Epithelial cell of proximal tubule (primary cell): ENCODE measurements at places on chromosomes 2 and 18.

DNA sequence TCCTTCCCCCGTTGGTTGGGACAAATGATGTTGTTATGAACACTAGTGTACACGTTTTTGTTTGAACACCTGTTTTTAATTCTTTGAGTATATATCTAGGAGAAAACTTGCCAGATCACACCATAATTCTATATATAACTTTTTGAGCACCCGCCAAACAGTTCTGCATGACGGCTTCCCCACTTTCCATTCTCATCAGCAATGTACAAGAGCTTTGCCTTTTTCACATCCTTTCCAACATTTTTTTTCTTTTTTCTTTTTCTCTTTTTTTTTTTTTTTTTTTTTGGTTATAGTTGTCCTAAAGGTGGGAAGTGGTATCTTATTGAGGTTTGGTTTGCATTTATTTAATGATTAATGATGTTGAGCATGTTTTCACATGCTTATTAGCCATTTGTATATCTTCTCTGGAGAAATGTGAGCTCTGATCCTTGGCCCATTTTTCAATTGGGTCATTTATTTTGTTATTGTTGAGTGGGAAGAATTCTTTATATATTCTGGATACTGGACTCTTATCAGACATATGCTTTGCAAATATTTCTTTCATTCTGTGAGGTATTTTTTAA, 86.9 kb upstream of the ZC3H15 start:
- DNase-seq = no peak

DNA sequence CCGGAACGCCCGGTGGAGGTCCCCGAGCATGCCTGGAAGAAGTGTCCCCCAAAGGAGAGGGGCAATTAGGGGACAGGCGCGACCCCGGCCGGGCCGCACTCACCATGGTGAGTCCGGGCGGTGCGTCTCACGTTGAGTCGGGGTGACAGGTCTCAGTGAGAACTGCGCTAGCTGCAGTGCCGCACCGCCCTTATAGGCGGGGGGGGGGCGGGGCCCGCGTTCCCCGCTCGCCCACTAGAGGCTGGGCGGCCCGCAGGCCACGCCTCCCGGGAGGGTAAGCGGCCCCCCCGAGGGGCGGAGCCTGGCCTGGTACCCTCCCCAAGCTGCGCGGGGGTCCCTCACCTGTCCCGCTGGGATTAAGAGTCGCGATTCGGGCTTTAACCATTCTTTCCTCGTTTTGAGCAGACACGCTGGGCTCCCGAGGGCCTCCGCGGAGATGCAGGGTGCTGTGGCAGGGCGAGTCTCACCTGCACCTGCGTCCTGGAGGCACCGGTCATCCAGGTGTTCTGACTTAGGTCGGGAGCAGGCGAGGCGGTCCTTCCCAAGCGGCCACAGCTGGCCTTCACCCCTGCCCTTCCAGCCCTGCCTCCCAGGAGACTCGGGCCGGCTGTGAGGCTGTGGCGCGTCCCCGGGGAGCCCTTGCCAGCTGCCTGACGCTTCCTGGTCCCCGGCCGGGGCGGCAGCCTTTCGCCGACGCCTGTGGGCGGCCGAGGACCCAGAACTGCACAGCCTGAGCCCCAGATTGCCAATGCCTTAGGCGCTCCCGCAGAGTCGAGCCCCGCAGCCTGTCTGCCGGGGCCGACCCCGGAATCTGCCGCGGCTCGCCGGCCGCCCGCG, at the start of gene TUBA4A:
Gene TUBA4A, minus strand, starts transcription at position 166 of the 837 bp plus-strand sequence. Its CDS starts 60 bp downstream, at position 106.
- DNase-seq = no peak

DNA sequence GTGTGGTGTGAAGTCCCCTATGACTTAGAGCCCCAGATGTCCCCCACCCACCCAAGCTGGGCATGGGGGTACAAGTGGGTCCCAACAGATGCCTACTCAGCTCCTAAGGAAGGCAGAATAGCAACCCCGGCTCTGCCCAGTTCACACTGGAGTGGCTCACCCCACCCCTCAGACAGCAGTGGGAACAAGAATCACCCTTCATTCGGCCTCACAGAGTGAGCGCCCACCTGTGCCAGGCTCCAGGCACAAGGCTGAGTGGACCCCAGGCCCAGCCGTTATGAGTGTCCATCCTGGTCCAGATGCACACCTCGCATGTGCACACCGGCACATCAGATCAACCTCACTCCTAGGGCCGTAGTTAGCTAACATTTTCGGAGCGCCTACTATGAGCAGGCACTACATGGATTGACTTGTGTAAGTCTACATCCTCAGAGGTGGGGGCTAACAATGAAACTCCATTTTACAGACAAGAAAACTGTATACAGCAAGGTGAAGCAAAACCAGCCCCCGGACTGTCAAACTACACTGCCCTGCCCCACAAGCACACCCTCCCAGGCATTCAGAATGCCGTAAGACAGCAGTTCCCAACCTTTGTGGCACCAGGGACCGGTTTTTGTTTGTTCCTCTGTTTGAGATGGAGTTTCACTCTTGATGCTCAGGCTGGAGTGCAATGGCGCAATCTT, 2.8 kb upstream of the ASTL start:
- DNase-seq = no peak

- no peak for DNase-seq
These were observed 149.4 kb upstream of the SMAD2 start for GRCh38 chr18:48079885-48080284.

DNA sequence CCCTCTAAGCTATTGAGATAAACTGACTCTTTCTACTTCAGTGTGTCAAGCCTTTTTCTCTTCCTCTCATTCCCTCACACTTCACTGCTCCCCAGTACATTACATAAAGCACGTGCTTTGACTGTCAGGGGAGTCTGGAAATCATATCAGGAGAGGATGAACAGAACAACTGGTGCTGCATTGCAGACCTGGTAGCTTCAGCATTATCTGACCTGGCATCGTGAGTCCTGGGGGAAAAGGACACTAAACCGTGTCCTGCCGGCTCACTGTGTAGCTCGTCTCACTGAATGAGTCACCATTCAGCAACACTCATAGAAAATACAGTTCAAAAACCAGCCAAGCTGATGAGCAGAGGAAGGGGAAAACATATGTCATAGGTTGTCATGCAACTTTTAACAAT, 108.5 kb upstream of the UNC80 start:
- no peak for DNase-seq

DNA sequence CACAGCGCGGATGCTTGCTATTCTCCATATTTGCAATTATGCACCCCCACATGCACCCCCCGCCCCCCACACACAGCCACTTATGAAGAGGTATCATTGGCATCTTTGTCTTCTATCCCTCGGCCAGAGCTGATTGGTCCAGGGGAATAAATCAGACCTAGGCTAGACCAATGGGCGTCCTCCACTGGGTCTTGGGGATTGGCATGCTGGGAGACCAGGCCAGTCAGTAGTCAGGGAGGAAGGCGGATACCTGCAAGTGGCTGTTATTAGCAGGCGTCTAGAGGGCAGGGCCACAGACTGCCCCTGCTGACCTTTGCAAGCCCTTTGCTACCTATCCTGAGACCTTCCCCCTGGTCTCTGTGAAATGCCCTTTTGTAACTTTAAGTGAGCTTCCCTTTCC, 30.0 kb downstream of the ATOH8 start:
- DNase-seq = no peak

- DNase-seq = no peak
These were observed 451.4 kb downstream of the EIPR1 start for GRCh38 chr2:2926009-2926857.

DNA sequence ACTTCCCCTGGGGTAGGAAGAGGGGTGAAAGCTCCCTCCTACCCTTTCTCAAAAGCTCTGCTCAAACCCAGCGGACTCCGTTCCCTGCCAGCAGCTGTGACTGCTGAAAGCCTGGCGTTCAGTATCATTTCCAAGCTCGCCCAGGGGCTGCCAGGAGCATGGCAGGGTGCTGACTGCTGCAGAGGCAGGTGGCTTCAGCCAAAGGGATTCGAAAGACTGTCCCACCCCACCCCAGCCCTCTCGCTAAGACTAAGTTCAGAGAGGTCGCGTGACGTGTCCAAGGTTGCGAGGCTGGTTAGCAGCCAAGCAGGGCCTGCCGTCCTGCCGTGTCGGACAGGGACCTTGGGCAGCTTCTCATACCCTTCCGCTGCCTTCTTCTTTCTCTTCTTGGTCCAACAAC, 72.3 kb upstream of the RAB12 start:
- no peak for DNase-seq

DNA sequence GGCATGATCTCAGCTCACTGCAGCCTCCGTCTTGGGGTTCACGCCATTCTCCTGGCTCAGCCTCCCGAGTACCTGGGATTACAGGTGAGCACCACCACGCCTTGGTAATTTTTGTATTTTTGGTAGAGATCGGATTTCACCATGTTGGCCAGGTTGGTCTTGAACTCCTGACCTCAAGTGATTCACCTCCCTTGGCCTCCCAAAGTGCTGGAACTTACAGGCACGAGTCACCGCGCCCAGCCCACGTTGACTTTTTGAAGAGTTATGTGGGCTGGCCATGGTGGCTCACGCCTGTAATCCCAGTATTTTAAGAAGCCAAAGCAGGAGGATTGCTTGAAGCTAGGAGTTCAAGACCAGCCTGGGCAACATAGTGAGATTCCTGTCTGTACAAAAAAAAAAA, 20.8 kb downstream of the CCL20 start:
- no peak for DNase-seq
